ENCODE measurements at places on chromosomes 4 and X.

- peak; percentile 18 for DNase-seq
Observed at GRCh38 chrX:49001521-49002090, 458 bp downstream of the GRIPAP1 start.

GRCh38 chr4:80125252-80126177 lies 52.5 kb upstream of the ANTXR2 start:
- DNase-seq = no peak

- DNase-seq = no peak
Observed at GRCh38 chr4:90375081-90375480, 247.9 kb downstream of the CCSER1 start.

- no peak for DNase-seq
Observed at GRCh38 chr4:57151481-57151880, 41.3 kb upstream of the IGFBP7 start.

DNA sequence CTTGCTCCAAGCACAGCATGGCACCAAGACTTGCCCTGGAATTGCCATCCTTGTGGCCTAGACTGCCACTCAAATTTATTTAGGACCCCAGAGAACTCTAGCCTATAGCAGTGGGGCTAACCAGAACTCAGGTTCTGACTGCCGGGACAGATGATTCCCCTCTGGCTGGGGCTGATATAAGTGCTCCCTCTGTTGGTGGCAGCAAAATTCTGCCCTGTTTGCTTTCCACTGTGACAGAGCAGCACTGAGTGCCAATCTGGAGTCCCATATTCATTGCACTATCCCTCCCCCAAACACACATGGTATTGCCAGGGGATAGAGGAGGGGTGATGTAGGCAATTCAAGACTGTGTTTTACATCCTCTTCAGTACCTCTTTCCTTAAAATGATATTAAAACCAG lies 1081.9 kb downstream of the FAT4 start:
- DNase-seq = no peak

DNA sequence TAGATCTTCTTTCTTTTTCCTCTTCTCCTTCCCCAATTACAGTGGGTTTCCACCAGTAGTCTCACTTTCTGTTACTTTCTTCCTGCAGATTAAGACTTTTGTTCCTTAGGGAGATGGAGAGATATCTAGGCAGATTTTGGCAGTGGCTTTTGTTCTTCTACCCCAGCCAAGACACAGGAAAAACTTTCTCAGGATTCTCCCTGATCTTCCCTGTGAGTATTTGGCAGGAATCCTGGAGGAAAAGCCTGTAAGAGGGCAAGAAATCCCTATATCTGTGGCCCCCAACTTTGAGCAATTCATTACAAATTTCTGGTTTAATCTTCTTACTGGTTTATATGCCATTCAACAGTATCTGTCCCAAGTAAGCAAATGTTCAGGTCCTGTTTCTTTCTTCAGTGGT lies 21.9 kb downstream of the SLC9A7 start:
- DNase-seq = no peak

- DNase-seq = peak; percentile 27
Observed at GRCh38 chr4:20248155-20248558, 3.5 kb upstream of the SLIT2 start.

DNA sequence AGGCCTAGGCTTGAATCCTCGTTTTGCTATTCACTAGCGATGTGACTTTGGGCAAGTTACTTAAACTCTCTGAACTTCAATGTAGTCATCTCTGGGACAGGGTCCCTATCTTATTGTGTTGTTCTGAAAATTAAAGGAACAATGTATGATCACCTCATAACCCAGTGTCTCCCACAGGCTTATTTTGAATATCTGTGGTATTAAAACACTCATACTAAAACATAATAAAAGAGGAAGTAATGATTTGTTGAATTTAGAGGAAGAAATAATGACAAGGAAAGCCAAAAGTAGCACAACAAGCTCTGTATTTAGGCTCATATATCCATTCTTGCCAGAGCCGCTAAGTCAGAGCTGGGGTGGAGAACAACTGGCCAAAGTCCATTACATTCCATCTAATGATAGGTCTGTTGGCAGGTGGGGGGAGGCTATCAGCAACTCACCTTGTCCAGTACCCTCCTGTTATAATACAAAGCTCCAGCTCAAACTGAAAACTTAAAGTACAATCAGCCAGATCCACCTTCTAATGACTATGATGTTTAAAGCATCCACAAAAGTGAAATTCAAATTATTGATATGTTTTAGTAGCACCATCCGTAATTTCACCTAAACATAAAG lies 64.5 kb upstream of the LSM6 start:
- DNase-seq = no peak

DNA sequence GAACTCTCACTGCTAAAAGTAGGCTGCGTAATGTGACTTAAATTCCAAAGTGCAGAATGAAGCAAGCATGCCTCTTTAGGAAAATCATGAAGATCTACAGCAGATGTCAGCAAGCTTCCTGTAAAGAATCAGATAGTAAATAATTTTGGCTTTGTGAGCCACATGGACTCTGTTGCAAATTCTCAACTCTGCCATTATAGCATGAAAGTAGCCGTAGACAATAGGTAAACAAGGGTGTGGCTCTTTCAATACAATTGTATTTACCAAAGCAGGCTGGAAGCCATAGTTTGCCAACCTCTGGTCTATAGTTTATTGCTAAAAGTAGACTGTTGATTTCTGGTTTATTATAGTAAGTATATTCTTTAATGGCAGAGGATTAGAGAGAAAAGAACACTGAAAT lies 80.3 kb upstream of the FAM9B start:
- DNase-seq = no peak

DNA sequence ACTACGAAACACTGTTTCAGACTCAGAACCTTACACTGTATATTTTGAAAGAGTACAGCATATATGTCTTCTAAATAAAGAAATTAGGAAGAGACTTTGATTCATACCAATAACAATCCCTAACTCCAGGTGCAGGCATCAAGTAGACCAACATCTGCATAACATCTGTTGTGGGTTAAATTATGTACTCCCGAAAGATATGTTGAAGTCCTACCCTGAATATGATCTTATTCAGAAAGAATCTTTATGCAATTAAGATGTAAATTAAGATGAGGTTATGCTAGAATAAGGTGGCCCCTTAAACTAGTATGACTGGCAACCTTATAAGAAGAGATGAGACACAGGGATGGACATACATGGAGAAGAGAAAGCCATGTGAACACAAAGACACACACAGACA lies 117.9 kb downstream of the INPP4B start:
- DNase-seq = no peak

- DNase-seq = no peak
Observed at GRCh38 chr4:190015538-190016368, 11.3 kb downstream of the FRG2 start.

- DNase-seq = no peak
Observed at GRCh38 chr4:182678590-182678989, 238.6 kb downstream of the DCTD start.

GRCh38 chrX:142043196-142043595 lies 139.5 kb downstream of the MAGEC1 start:
- DNase-seq = no peak

GRCh38 chr4:111602848-111603247 lies 542.4 kb upstream of the FAM241A start:
- DNase-seq = no peak

DNA sequence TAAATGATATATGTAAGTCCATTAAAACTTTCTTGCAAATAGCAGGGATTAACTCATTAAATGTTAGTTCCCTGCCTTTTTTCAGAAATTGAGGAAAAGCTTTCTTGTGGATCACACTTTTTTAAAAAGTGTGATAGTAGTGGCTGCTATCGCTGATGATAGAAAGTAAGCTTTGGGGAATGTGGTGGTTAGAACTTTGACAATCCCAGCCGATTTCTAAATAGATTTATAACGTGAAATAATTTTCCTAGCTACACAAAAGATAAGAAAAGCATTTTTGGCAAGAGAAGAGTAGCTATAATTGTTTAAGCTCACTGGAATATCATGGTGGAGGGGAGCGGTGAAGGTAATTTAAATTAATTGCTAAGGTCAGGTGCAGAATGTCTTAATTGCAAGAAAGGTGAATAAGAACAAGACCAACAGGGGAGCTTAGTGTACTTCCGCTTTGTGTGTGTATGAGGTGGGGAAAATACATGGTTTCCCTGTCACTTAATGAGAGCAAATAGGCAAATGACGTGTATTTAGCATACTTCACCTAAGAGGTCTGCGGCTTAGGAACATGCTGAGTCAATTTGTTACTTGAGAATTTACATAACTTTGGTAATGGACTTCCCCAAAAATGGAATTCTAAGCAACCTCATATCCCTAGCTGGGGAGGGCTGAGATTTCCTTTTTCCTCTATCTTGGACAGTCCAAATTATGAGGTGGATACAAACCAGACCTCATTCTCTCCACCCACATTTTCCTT lies 11.7 kb upstream of the IL21 start:
- no peak for DNase-seq

DNA sequence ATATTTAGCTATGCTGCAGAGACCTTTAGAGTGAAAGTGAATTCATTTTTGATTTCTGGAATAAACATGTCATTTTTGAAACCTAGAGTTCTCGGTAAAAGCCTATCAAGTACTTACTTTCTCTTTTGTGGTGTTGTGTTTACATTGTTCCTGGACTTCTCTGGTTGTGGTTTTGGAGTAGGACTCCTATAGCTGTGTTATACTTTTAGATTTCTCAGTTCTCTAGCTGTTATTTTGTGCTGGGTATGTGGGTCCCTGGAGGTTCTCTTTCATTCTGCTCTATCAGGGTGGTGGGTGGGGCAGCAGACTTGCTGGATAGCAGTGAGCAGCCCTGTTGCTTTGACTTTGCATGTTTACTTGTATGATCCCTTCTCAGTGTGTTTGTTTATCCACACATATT lies 25.6 kb upstream of the MSMO1 start:
- no peak for DNase-seq

DNA sequence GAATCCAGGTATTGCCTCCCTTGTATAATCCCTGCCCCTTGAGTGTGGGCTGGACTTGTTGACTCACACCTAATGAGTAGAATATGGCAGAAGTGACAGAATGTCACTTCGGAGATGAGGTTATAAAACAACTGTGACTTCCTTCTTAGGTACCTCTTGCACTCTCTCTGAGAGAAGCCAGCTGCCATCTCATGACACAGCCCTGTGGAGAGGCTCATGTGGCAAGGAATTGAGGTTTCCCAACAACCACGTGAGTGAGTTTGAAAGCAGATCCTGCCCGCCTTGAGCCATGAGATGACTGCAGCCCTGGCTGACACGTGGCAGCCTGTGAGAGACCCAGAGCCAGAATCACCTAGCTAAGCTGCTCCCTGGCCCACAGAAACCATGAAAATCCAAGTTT lies 13.5 kb downstream of the ASB11 start:
- DNase-seq = no peak

DNA sequence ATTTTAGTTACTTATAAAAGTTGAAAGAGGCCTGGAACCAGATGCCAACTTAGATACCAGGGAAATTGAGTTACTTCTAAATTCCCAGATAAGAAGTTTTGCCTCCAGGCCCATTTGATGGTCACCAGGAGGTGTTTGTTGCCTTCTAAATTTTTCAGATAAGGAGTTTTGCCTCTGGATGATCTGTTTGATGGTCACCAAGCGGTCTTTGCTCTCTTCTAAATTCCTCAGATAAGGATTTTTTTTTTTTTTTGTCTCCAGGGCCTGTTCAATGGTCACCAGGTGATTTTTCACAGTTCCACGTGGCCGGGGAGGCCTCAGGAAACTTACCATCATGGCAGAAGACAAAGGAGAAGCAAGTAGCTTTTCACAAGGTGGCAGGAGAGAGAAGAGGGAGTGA lies 66.5 kb downstream of the FAM9B start:
- DNase-seq = no peak

DNA sequence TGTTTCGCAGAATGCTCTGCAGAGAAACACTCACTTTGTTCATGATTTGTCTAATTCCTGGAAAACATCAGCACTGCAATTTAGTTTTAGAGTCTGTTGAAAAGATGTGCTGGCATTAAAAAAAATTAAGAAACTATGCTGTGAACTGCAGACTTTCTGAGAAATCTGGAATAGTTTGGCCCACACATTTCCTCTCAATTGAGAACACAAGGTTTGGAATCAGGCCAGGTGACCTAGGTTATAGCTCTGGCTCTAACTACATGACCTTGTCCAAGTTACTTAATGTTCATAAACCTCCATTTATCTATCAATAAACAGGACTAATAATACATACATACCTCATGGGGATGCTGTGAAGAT lies 61.4 kb upstream of the ENPEP start:
- no peak for DNase-seq

- DNase-seq = no peak
Observed at GRCh38 chr4:133062851-133063250, 86.2 kb upstream of the PCDH10 start.

DNA sequence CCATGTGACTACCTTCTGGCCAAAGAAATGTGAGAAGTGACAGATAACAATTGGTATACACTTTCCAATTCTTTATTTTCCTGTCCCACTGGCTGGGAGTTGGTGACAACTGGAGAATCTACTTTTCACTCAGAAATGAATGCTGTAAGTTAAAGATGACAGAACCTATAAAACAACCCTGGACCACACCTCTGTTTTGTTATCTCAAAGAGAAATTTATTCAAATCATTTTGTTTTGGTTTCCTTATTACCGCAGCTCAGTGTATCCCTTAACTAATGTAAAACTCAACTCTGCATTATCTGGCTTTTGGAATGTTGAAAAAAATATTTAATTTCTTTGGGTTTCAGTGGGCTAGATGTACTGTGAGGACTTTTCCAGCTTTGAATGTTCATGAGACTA lies 469.8 kb downstream of the PCDH7 start:
- DNase-seq = no peak

DNA sequence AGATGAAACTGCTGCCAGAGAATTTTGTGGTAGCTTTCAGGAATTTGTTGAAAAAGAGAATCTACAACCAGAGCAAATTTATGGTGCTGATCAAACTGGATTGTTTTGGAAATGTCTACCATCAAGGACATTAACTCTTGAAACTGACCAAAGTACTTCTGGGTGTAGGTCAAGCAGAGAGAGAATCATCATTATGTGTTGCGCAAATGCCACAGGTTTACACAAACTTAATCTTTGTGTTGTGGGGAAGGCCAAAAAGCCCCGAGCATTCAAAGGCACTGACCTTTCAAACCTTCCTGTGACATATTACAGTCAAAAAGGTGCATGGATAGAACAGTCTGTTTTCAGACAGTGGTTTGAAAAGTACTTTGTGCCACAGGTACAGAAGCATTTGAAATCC lies 2.1 kb downstream of the TIGD2 start:
- DNase-seq = no peak

DNA sequence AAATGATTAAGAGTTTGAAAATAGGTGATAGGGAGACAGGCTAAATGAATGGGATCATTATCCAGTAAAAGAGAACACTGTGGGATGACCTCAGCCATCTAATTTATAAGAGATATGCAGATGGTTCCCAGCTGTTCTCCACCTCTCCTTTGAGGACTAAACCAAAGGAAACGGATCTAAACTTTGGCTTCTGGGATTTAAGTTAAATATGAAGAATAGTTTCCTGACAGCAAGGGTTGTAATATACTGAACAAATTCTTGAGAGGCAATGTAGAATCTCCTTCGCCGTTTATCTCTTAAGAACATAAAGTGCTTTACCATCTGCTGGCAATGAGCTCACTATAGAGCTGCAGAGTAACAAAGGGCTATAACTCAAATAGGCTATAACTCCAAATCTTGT lies 35.4 kb upstream of the HPGDS start:
- DNase-seq = no peak

GRCh38 chrX:26262121-26262523 lies 46.2 kb downstream of the MAGEB5 start:
- no peak for DNase-seq
